ENCODE measurements at places on chromosomes 1 and 21.

DNA sequence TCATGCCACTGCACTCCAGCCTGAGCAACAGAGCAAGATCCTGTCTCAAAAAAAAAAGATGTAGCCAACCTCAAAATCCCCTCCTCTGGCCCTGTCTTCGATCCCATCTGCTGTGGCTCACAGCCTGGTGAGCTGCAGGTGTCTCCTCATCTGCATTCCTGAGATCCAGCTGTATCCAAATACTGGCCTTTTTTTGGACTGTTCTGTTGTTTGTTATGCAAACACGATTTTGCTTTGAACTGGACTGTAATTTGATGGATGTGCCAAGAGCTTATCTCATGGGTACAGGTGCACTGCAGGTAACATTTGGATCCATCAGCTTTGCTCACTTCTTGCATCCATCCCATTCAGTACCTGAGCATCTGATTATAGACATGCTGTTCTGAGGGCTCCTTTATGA is 14.1 kb upstream of the FAM43B start:
- no peak for DNase-seq

- no peak for DNase-seq
Measured at GRCh38 chr1:224789311-224789710, 140.2 kb upstream of the DNAH14 start.

DNA sequence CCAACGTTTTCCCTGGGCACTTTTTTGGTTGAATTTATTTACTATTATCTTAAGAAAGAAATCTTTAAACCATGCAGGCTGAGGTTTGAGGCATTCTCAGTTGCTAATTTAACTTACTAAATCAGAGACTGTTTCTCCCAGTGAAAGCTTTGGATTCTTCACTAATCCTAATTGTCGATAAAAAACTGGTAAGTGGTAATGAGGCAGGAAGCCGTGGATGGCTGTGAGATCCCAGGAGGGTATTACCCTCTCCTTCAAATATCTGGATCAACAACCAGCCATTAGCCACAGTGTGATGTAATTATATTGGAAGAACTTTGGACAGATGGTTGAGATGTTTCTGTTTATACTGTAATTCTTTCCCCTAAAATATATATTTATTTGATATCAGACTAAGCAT is 485.0 kb downstream of the DISC1 start:
- no peak for DNase-seq

DNA sequence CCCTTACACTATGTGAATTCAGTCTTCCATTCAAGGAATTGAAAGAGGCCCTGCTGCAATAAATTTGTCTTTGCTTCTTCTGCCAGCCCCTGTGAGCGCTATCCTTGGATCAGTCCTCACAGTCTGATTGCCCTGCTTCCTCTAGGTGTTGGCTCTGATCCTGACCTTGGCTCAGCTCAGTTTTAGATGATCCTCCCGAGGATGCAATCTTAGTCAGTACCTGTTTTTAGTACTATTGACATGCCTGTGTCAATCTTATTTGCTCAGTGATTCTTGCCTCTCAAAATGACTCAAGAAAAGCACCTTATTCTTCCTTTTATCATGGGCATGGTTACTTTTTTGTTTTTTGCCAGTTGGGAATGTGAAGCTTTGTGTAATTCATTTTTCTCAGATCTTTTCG is 101.4 kb upstream of the KCNK1 start:
- peak; percentile 3 for DNase-seq

- DNase-seq = no peak
Measured at GRCh38 chr1:222161676-222162075, 386.2 kb downstream of the HHIPL2 start.

DNA sequence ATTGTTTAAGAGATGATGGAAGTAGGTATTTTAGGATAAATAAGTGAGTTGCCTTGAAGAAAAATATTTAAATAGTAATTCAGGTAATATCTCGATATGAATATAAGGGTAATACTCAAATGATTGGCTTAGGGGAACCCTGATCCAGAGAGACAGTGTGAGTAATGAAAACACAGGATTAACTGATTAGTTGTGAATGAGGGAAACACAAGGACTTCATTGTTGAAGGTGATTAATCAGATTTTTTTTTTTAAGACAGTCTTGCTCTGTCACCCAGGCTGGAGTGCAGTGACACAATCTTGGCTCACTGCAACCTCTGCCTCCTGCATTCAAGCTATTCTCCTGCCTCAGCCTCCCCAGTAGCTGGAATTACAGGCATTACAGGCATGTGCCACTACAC is 12.7 kb downstream of the SLC25A33 start:
- DNase-seq = no peak

DNA sequence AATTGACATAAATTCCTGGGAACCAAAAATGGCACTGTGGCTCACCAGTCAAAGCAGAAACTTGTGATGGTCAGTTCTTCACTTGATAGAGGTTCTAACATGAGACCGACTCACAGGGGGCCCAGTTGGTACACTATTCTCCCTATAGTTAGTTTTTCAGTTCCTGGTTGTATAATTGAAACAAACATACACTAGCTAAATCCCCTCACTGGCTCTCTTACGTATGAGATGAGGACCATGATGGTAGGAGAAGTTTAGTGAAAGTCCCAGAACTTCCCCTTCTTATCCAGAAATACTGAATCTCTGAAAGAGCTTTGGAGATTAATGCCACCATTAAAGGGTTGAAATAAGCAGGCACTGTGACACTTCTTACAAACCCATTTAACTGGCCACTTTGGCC is 2.8 kb upstream of the S100B start:
- no peak for DNase-seq

All from activated CD4-positive, alpha-beta T cell treated with anti-CD3 and anti-CD28 coated beads, Interleukin-2, Interleukin-4, amounts not matched to agents 100 ng/mL and 50 ng/mL, durations not matched to agents 16 hours and 8 hours (primary cell).